ENCODE measurements at places on chromosomes 12 and 14.

DNA sequence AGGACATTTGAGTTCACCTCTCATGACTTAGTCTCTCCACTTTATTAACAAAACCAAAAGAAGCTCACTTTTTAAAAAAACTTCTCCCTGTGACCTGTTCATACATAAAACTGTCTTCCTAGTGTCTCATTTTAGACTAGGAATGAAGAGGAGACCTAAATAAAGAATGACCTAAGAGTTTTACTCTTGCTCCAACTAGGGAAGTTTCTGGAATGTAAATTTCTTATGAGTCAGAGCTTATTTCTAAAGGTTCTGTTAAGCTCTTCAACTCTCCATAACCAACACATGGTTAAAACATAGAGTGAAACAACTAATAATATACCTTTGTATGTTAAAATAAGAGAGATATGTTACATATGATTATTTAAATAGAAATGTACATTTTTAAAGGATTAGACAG lies 369.8 kb downstream of the EMP1 start:
- no peak for DNase-seq

DNA sequence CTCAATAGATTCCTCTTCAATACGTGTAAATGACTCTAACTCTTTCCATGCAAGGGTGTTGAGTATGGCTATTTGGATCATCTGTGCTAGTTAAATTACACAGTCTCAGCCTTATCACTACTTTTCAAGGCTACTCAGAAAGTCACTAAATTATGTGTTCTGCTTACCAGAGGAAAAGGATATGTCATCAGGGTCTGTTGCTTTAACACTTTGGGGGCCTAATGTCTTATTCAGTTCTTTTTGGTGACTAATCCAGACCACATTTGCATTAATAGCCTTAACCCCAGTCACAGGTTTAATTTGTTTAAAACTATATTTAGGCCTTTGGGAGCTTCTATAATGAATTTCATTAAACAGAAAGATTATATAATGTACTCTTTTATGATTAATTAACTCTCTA lies 649.3 kb downstream of the RPS29 start:
- DNase-seq = no peak

DNA sequence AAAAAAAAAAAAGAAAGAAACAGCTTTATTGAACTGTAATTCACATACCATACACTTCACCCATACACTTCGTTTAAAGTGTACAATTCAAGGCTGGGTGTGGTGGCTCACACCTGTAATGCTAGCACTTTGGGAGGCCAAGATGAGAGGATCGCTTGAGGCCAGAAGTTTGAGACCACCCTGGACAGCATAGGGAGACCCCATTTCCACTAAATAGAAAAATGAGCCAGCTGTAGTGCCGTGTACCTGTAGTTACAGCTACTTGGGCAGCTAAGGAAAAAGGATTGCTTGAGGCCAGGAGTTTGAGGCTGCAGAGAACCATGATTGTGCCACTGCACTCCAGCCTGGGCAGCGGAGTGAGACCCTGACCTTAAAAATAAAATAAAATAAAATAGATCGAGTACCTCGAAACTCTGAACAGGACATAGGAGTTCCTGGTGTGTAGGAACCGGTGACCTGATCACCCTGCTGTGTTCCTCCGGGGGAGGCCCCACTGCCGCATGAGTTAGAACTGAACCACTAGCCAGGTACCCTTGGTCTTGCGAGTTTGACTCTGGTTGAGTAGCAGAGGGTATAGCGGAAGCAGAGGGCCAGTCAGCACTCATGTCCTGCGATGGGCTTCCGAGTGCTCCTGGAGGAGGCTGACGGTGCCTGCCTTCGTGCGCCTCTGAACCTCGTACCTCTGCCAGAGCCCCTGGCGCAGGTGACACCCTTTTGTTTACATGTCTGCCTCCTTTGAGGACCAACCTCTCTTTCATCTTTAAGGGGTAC lies 80.0 kb downstream of the B4GALNT3 start:
- no peak for DNase-seq

- DNase-seq = no peak
Observed at GRCh38 chr12:52200086-52200780, 8.4 kb upstream of the KRT80 start.

- no peak for DNase-seq
Observed at GRCh38 chr12:50727466-50727865, 36.4 kb upstream of the ATF1 start.

DNA sequence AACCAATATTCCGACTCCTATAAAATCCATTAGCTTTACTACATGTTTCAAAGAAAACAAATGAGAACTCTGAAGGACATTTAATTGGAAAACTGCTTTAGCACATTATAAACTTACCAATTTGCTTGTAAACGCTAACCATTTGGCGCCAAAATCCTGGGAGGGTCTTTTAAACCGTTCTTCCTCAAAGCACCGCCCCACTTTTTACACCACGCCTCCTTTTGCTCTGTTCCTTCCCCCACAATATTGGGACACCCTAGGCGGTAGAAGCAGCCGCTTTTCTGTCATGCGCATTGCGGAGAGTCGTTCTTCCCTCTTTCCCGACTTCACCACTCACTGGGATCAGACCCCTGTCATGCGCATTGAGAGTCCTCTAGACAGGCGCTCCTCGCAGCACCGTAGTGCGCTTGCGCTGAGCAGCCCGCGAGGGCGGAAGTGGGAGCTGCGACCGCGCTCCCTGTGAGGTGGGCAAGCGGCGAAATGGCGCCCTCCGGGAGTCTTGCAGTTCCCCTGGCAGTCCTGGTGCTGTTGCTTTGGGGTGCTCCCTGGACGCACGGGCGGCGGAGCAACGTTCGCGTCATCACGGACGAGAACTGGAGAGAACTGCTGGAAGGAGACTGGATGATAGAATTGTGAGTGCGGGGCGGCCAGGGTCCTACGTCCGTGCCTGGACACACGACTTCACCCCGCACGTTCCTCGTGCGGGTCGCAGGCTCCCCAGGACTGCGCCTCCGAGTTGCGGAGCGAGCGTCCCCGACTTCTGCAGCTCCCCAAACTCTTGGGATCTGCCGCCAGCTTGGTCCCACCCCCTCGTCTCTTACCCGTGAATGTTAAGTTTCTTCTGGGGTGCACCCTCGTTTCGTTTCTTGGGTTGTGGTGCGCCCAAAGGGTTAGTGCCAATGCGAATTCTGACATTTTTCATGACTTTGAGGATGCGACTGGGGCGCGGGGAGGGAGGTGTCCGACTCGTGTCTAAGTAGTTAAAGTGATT lies at the start of gene TMX1:
Gene TMX1, plus strand, starts transcription at position 435 of the 991 bp plus-strand sequence. Its CDS starts 46 bp downstream, at position 481.
- DNase-seq = peak; percentile 99

GRCh38 chr12:42125388-42125767 lies 19.3 kb downstream of the GXYLT1 start:
- DNase-seq = no peak

- DNase-seq = no peak
Observed at GRCh38 chr14:92510972-92511371, 2.6 kb upstream of the RIN3 start.

GRCh38 chr14:88227693-88228092 lies 95.4 kb downstream of the KCNK10 start:
- no peak for DNase-seq

DNA sequence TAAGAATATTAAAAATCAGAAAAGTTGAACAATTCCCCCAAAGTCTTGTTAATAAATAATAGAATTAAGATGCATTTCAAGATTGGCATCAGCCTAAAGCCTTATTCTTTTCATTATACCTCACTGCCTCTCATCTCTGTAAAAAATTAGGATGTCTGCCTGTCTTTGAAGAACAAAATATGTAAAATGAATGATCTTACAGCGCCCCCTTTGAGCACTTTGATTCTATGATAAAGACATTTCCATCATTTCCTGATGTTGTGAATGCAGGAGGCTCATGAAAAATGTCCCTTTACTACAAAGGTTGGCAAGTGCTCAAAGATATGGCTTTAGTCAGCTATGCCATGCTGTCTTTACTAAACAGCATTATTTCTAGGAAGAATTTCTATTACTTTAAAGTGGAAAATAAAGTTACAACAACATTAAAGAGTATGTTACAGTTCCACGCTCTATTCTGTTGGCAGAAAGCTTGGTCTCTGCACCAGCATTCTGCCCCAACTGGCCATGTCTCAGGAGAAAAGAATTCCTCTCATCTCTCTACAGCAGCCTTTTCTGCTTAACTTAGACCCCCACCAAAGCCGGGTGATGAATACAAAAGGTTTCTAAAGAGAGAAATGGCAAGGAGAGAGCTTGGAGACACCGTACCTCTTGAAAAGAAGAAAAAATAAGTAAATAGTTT lies 95.1 kb downstream of the LLPH start:
- no peak for DNase-seq

DNA sequence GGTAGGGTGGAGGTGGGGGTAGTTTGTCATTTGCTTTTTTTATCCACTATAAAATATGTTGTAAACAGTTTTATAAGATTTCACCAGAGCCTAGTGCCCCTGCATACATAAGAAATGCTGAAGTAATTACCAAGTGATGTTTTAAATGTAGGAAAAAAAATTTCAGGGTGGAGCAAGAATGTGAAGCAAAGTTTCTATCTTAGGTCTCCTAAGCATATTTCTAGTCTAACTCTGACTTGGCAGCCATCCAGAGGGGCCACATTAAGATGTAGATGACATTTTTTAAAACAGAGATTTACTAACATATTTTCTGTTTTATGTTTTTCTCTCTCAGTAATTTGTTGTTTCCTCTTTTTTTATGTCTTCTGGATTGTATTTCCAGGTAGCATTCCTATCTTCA lies 15.8 kb upstream of the KRAS start:
- DNase-seq = no peak

GRCh38 chr12:87086118-87086891 lies 830.1 kb upstream of the MGAT4C start:
- DNase-seq = no peak
